ENCODE measurements at places on chromosomes 1 and 21.

DNA sequence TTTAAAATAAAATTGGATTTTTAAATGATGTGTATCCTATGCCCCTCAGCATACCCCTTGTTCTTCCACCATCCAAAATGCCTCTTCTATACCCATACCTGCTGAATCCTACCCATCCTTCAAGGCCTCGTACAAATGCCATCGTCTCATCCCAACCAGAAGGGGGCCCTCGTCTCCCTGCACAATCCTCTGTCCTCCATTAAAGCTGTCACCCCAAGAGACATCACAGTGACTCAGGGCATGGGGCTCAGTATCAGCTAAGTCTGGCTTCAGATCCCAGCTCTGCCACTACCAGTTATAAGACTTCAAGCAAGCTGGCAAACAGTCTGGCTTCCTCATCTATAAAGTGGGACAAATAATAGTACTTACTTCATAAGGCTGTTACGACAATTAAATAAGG lies 23.8 kb downstream of the IGFN1 start:
- no peak for DNase-seq

DNA sequence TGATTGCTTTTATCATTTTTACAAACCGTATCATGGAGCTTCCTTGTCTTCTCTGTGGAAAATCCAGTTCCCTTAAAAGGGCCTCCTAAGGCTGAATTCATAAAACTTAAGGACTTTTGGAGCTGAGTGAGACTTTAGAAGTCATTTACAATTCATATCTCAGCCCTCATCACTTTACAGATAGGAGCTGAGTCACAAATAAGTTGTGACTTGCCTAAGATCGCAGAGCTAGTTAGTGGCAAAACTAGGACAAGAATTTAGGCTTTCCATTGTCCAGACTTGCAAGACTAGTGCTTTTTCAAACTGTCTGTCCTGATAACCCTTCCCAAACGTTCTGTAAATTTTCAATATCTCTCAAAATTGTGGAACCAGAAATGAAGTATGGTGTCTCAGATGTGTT lies 37.3 kb downstream of the C1orf21 start:
- DNase-seq = no peak

- DNase-seq = no peak
These were observed 35.4 kb downstream of the SMYD3 start for GRCh38 chr1:246471688-246472087.

GRCh38 chr1:7983086-7983778 lies 21.7 kb downstream of the PARK7 start:
- DNase-seq = no peak

DNA sequence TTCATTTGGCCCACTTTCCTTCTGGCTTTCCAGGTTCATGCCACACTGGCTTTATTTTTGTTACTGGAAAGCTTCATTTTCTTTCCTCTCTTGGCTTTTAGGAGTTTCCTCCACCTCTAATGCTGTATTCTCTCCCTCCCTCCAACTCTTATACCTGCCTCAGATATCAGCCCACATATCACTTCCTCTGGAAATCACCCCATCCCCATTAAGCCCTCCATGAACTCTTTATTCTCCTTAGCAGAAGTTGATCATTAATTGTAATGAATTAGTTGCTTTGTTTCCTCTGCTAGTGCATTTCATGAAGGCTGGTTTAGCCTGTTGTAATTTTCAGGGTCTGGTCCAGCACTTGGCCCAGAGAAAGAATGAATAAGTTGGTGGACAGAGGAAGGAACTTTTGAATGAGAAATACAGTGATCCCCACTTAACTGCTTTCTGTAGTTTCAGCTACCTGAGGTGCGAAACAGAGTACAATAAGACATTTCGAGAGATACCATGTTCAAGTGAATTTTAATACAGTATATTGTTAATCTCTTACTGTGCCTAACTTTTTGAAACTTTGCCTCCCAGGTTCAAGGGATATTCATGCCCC lies 1.7 kb downstream of the SOAT1 start:
- no peak for DNase-seq

DNA sequence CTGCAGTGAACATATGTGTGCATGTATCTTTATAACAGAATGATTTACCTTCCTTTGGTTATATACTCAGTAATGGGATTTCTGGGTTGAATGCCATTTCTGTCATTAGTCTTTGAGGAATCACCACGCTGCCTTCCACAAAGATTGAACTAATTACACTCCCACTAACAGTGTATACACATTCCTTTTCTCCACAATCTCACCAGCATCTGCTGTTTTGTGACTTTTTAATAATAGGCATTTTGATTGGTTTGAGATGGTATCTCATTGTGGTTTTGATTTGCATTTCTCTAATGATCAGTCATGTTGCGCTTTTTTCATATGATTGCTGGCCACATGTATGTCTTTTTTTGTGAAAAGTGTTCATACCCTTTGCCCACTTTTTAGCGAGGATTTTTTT lies 680.5 kb downstream of the PTPRC start:
- DNase-seq = no peak

DNA sequence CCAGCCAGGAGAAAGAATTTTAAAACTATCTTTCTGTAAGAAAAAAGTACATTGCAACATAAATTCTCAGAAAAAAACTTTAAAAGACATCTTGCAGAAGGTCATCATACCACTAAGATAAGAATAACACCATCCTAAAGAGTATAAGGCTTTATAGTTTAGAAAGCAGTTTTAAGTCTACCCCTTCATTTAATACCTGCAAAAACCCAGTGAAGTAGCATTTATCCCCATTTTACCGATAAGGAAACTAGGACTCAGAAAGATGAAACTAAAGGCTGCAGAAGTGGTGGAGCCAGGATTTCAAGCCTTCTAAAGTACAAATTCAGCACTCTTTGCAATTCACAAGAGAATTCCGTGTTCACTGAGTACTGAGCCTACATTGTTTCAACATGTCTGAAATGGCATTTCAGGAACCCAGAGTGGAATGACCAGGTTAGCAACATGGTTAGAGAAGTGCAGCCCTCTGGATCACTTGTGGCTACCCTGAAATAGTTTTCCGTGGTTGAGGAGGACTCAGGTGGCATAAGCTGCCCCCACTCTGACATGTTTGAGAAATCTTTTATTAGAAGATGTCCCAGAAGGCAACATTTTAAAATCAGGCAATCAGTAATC lies 6.7 kb downstream of the MYCL start:
- no peak for DNase-seq

DNA sequence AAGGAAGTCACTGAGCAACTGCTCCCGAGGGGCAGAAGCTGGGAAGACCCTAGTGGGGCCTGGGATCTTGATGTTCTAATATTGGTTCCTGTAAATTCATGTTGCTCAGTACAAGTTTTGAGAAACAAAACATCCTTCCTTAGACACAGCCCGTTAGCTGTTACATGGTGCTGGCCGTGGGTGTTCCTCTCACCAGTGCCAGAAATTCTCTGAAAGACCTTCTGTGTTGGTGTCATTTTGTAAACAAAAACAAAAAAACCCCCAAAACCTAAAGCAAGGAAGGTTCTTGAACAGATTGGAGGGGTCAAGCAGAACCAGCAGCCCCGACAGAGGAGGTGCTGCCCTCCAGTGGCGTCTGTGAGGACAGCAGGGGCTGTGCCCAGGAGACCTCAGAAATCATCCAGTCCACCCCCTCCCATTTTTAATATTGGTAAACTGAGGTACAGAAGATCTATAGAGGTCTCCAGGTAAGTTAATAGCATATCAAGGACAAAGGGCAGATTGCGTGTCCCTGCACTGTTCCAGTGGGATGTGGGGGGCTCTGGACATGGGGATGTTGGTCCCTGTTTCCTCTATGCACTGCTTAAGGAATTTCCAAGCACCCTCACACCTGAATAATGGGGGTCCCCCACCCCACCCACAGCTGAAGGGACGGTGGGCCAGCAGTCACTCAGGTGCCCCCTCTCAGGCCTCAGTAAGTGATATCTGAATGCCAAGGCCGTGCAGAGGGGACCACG lies 38.2 kb downstream of the SLC2A7 start:
- no peak for DNase-seq

- DNase-seq = no peak
These were observed 677 bp downstream of the PRKAA2 start for GRCh38 chr1:56645677-56646305.

DNA sequence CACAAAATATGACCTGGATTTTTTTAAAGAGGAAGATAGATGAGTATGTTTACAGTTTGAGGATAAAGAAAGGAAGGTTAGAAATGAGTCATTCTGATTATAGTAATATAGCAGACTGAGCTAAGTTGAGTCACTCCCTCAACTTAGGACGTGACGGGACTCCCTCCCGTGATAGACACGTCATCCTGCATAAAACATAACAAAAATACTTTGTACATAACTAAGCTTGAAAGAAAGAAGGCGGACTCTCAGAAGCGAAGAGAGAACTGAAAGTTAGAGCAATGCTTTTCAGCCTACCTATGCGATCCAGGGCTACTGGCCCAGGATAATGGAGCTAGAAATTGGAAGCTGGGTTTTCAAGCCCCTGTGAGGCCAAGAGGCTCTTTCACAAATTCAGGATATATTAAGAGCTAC lies 53.0 kb upstream of the DESI2 start:
- peak; percentile 84 for DNase-seq

DNA sequence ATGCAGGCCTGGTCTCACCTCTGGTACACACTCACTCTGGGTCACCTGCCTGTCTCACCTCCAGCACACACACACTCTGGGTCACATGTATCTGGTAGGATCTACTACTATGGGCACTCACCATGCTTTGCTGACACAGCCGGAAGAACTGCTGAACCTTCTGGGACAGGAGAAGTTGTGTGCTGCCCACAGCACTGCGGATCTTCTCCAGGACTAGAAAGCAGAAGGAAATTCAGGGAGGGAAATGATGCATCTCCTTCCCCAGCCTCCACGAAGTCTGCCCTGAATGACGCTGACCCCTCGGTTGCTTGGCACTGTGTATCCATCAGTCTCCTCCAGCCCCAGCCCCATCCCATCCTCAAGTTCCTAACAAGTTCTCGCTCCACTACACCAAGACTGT lies 7.9 kb upstream of the SMIM12 start:
- DNase-seq = no peak

DNA sequence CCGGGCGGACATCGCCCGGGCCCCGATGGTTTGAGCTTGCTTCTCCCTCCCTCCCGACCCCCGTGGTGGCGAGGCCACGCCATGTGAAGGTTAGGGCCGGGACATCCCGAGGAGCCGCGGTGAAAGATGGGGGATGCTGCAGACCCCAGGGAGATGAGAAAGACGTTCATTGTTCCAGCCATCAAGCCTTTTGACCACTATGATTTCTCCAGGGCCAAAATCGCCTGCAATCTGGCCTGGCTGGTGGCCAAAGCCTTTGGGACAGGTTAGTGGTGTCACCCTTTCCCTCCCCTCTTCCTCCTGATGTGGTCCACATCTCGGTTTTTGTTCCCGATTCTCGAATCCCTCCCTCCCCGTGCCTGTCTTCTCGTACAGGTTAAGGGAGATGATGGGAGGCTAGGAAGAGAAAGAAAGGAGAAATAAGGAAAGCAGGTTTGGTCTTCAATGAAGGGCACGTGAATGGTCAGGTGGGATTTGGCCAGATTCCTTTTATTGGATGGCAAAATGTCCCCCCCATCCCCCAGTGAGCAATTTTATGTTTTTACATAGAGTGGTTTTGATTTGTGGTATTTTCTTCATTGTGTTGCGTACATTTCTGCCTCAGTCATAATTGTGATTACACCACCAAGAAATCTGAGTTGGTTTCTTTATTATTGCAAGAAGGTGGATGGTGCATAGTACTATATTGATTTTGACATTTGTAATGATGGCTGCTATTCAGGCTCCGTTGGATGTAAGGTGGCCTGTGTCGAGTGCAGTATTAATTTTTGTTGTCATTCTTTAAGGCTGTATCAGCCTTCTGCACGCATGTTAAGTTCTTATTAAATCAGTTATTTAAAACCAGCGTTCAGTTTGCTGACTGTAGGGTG lies 1.2 kb downstream of the CAMSAP2 start:
- no peak for DNase-seq

DNA sequence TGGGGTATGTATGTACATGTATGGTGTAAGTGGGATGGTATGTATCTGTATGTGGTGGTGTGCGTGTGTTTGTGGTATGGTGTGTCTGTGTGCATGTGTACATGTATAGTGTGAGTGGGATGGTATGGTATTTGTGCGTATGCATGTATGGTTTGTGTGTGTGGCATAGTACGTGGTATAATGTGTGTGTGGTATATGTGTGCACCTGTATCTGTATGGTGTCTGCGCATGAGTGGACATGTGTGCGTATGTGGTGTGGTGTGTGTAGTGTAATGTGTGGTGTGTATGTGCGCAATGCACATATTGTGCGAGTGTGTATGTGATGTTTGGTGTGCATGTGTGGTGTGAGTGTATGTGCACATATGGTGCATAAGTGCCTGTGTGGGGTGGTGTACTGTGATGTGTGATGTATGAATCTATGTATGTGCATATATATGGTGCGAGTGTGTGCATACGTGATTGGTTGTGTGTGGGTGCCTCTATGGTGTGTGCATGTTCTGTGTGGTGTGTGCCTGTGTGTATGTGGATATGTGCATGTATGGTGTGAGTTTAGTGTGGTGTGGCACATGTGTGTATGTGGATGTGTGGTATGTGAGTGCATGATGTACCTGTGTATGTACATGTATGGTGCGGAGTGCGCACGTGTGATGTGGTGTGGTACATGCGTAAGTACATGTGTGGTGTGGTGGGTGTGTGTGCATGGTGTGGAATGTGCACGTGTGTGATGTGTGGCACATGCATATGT lies 38.8 kb downstream of the WDR4 start:
- no peak for DNase-seq

DNA sequence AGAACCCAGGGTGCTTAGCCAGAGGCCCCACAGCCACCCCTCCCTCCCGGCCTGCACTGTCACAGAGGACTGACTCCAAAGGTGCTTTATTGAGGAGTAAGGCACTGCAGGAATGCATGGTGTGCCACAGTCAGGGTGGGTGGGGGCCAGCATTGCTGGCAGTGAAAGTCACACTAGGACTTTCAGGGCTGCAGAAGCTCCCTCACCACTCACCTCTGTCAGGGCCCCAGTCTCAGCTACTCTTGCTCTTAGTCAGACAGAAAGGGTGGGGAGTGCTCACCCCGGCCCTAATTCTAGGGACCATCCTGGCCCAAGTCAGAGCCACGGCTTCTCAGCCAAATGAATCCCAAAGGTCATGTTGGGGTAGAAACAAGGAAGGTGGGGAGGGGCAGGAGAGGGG lies 19.4 kb downstream of the KNCN start:
- DNase-seq = no peak

DNA sequence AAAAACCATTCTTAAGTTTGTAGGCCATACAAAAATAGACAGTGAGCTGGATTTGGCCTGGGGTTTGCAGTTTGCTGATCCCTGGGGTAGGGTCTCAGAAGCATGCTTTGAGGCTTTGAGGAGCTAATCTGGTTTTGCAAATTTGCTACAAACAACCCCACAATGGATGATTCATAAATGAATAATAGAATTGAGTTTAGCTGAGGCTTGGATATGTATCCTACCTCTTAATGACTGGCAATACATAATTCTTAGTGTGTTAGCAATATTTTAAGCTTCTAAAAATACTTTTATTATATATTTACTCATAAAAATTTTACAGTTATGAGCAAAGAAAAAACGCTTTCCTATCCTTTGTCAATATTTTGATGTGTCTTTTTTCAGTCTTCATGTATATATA lies 50.6 kb downstream of the ROR1 start:
- DNase-seq = no peak

DNA sequence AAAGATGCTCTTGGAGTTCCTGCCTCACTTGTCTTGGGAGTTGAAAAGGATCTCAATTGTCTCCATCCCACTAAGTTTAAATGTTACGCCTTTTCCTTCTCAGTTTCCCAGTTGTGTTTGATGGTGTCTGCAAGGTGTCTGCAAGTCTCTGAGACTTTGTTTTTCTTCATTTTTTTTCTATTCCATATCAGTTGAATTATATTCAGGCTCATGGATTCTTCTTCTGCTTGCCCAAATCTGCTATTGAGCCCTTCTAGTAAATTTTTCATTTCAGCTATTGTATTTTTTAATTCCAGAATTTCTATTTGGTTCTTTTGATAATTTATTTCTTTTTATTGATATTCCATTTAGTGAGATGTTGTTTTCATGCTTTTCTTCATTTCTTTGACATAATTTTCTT lies 47.4 kb upstream of the TSHB start:
- DNase-seq = no peak
